ENCODE measurements at places on chromosomes 4 and X.

- DNase-seq = no peak
Measured at GRCh38 chrX:72054779-72055489, 76.8 kb downstream of the RTL5 start.

DNA sequence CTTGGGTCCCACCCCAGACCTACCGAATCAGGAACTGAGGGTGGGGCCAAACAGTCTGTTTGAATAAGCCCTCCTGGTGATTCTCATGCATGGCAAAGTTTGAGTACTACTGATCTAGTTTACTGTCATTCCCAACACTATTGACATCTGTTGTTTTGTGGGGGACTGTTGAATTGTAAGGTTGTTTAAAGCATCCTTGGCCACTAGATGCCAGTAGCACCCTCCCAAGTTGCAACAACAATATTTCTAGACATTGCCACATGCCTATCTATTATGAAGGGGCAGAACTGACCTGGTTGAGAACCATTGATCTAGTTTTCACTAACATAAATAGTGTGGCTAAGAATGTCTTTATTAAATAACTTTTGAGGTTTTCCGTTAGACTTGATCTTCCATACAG is 15.1 kb downstream of the TAF9B start:
- no peak for DNase-seq

DNA sequence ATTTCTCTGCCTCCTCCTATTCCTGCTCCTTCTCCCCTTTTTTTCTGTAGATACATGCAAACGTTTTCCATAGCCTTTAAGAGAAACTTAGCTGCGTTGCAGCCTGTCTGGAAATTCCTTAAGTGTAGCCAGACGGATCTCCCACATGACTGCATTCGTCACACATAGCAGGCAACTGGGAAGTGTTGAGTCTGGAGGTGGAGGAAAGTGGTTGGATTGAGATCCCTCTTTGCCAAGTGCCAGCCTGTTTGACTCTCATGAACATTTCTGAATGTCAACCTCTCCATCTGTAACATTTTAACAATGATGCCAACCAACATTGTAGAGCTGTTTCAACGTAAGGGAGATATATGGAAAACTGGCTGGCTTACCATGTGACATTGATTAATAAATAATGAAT is 45.1 kb upstream of the FAM9A start:
- DNase-seq = no peak

DNA sequence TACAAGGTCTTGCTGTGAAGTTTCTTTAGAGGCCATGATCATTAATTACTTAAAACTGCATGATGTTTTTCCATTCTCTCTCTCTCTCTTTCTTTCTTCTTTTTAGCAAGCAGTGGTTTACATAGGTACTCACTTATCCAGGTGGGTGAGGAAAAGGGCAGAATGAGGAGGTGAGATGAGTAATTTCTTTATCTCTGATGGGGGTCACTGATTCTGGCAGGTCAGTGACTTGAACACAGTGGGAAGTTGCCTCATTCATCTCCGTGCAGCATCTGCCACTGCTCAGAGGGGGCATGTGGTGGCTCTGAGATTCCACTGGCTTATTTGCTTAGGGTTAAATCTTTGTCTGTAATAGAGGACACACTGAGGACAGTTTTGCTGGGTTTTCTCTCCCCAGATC is 62.6 kb downstream of the FAM114A1 start:
- DNase-seq = no peak

DNA sequence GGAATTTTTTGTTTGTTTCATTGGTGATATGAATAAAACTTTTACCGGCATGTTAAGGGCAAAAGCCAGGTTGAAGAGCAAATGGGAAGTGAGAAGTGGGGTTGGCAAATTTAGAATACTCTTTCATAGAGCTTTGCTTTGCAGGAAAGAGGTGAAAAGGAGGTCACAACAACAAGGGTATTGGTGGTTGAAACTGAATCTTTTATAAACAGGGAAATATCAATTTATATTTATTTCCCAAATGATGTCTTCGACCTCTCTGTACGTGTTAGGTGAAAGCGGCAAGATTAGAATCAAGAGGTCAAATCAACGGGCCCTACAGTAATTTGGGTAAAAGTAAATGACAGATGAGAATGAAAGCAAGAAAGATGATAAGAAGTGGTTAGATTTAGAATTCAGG is 3.4 kb downstream of the SMR3A start:
- no peak for DNase-seq

DNA sequence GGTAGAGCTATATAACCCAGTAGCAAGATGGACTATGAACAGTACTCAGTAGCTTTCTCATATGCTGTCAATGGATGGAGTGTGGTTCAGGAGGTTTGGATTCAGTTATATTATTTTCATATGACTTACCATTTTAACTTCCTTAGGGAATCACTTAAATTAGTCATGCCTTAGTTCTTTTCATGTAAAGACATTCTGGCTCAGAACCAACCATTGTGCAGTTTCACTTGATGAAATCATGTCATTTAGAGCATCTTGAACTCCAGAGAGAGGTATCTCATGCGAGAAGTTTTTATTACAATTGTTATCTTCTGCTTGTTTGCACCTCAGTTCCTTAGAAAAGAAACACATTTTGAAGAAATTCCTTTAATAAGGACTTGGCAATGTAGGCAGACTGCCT is 55.8 kb downstream of the IL1RAPL2 start:
- DNase-seq = no peak

GRCh38 chrX:104085919-104086318 is 9.9 kb upstream of the TMSB15C start:
- no peak for DNase-seq

DNA sequence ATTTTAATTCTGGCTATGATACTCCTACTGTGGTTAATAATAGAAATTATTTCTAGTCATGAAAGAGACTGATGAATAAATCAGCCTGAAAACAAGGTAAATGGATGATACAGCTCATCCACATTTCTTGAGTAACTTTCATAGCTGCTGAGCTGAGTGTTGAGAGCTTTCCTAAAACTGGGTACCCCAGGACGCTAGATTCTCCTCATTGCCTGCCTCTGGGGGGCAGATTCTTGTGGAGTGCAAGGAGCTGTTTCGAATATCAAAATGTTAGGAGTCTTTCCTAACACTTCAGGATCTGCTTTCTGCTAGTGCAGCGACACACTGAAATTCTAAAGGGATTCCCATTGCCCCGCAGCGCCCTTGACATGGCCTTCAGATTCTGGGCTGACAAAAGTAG is 2.1 kb downstream of the MND1 start:
- no peak for DNase-seq

DNA sequence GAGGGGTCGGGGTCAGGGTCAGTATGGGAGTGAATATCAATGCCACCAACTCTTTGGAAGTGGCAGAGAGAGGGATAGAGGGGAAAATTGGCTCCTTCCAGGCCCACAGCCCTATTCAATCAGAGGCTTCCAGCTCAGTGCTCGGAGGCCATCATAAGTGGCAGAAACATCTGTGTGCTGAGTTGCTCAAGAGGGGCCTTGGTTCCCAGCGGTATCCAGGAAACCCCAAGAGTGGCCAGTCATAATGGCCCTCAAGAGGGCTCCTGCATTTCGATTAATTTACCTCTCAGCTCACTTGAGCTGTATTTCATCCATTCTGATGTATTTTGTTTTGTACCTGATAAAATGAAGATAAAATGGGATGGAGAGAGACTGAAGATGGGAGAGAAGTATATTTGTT is 154.3 kb upstream of the EOLA2 start:
- DNase-seq = no peak

GRCh38 chrX:102652031-102652688 is 877 bp downstream of the GPRASP1 start:
- DNase-seq = no peak

DNA sequence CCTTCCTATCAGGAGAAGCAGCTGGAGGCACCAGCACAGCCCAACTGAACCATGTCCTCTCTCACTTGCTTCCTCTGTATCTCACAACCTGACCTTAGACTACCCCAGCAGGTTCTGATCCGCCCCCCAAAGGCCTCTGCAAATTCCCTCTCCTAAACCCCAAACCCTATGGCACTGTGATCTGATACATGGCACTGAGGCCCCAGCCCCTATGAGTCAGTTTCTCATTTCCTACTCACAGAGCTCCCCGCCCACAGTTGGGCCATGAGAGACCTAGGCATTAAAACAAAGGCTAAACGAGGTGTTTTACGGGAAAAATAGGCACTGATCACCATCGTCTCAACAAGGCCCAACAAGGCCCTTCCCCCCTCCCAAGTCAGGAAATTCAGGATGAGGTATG is 19.1 kb downstream of the SASH3 start:
- DNase-seq = no peak

DNA sequence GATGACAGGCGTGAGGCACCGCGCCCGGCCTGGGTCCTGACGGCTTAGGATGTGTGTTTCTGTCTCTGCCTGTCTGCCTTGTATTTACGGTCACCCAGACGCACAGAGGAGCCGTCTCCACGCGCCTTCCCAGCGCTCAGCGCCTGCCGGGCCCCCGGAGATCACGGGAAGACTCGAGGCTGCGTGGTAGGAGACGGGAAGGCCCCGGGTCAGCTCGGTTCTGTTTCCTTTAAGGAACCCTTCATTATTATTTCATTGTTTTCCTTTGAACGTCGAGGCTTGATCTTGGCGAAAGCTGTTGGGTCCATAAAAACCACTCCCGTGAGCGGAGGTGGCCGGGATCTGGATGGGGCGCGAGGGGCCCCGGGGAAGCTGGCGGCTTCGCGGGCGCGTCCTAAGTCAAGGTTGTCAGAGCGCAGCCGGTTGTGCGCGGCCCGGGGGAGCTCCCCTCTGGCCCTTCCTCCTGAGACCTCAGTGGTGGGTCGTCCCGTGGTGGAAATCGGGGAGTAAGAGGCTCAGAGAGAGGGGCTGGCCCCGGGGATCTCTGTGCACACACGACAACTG is 1.3 kb downstream of the SHOX start:
- DNase-seq = no peak

DNA sequence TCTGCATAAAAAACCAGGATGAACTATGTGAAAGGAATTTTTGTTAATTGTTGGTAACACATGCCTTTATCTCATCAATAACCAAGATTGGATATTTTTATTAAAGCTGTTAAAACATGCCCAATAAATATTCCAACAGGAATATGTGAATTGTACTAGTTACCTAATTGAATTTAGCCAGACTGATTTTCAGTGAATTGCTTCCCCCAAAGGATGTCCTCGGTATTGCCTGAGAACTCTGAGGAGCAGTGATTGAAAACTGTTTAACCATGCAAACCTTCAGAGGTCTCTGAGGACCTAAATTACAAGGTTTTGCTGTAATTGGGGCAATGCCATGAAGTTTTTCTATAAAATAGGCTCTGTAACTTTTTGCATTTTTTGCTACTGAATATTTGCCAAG is 66.6 kb downstream of the BLTP1 start:
- DNase-seq = no peak

GRCh38 chrX:1462596-1463251 is 10.0 kb upstream of the ASMTL start:
- no peak for DNase-seq

GRCh38 chr4:8607603-8608481 is 15.3 kb downstream of the CPZ start:
- DNase-seq = peak; percentile 21

DNA sequence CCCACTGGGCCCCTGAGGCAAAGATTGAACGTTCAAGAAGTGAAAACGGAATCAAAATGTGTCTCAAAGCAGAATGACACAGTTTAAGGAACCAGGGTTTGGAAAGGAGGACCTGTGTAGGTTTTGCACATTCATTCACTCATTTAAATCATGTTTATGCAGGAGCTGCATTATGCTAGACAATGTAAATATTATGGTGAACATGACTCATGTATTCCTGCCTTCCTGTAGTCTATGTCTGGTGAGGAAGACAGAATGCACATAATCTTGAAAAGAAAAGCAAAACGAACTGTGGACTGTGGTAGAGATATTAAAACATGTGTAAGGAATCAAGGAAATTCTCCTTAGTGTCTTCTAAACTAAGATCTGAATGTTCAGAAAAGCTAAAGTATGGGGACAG is 311.8 kb upstream of the SMIM31 start:
- DNase-seq = no peak

DNA sequence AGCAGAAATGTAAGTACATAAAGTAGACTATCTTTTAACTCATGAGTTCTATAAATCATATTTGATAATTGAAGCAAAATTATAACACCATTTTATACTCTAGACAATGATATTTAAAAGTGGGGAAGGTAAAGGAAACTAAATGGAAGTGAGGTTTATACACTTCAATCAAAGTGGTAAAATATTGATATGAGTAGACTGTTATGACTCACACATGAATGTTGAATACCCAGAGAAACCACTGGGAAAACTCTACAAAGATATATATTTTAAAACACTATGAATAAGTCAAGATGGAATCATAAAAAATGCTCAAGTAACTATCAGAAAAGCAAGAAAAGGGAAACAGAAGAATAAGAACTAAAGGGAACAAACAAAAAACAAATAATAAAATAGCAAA is 8.4 kb downstream of the VSIG1 start:
- no peak for DNase-seq

DNA sequence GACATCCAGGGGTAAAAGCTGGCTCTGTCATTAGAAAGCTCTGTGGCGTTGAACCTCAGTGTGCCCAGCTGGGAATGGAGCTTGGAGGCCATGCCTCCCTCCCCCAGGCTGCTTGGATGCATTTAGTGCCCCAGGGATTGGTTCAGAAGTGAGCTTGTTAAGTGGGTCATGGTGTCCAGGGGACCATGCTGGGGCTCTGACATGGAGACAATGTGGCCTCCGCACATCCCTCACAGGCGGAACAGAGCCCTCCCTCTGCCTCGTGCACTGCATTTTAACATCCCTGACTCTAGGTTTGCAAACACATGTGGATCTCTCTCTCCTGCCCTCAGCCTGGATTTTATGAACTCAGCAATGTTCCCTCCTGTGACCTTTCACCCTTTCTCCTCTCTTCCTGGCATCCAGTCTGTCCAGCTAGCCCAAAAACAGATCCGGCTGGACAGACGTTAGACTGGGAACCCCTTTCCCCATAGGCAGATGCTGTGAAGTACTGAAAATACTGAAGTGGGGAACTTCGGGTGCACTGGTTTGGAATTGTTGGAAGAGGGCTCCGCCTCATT is 81.5 kb downstream of the SORCS2 start:
- no peak for DNase-seq

GRCh38 chr4:81963763-81964020 is 410.1 kb downstream of the HNRNPD start:
- no peak for DNase-seq

- no peak for DNase-seq
Measured at GRCh38 chr4:138788267-138788790, 227.3 kb upstream of the NOCT start.

- DNase-seq = no peak
Measured at GRCh38 chr4:124144238-124144654, 568.3 kb downstream of the ANKRD50 start.

DNA sequence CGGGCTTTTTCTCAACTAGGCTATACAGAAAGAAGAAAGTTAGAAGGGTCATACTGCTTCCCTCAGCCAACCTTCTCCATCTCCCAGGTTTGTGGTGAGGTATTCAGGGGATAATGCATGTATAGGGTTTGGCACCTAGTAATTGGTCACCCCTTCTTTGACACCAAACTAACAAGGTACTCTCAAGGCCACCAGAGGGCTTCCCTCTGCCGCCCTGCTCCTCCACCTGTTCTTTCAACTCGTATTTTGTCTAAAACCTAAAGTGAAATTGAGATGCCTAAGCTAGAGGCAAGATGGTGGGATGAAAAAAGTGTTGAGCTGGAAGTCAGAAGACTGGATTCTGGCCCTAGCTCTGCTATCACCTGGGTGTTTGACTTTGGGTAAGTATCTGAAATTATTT is 22.0 kb downstream of the CT47C1 start:
- DNase-seq = no peak

- DNase-seq = no peak
Measured at GRCh38 chr4:113987382-113987941, 8.0 kb upstream of the ARSJ start.

Measured in inflammatory macrophage treated with lipopolysaccharide for 1 hour (primary cell).